ENCODE measurements at places on chromosomes 6 and 20. TPM values are rescaled to one million over a fixed set of nuclear protein-coding genes. Genes with fewer than 3 reads are reported as not detected.
A peak's percentile ranks its signal among the peaks of the same experiment; 100 is the strongest.

- no peak for DNase-seq
These were observed 760 bp downstream of the C6orf132 start for GRCh38 chr6:42141603-42142117.

- no peak for DNase-seq
These were observed 178.1 kb upstream of the PDE10A start for GRCh38 chr6:165841153-165841558.

DNA sequence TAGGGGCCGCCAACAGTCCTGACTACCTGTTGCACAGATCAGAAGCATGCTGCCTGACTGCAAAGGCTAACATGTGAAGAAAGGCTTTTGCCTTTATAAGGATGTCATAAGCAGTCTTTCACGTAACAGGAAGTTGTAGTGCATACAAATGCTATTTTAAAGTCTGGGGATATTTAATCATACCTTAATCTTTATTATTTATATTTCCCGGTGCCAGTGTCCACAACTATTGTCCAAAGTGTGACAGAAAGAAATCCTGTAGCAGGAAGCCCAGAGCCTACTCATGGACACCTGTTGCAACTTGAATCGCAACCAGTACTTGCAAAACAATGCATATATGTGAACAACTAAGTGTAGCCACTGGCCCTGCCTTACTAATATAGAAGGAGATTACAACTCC is 235.8 kb downstream of the ALDH8A1 start:
- no peak for DNase-seq

The LATS1 gene
- total RNA-seq: 49.4 TPM

GRCh38 chr6:43444036-43444435 is 11.3 kb downstream of the DLK2 start:
- no peak for DNase-seq

DNA sequence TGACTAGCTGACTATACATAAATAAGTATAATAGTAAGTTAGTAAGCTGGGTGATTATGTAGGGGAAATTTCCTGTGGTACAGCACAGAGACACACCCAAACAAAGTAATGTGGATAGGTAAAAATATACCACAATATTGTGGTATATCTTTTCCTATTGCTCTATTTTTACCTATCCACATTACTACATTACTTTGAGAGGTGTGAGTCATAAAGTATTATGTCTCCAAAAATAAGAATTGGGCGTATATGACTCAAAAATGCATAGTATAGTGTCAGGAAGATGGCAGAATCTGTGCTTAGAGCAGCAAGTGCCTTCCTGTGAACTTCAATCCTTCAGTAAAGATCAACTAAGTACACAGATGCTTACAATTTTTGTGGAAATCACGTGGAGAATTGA is 2.7 kb upstream of the SIRPG start:
- peak; percentile 57 for DNase-seq

All from natural killer cell (primary cell).